ENCODE measurements at places on chromosomes 4 and X.

DNA sequence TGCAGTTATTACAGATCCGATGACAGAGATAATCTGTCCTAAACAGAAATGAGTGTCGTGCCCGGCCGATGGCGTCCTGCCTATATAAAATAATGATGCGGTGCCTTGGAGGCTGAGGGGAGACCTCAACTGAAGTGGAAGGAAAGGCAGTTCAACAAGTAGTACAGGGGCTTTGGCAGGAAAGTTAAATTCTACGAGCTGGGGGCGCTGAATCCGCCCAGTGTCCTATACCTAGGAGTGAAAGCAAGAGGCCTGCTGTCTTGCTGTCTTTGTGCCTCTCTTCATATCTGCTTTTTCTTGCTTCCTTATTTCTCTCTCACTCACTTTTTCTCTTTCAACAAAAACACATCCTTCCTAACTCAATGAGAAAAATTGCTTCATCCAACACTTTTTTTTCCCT lies 82.2 kb upstream of the PRPS2 start:
- no peak for DNase-seq

GRCh38 chr4:136383082-136383481 lies 1149.2 kb downstream of the PCDH18 start:
- DNase-seq = no peak

GRCh38 chr4:56757261-56757746 lies 64.2 kb downstream of the SPINK2 start:
- DNase-seq = no peak

- no peak for DNase-seq
Observed at GRCh38 chrX:136752796-136753195, 27.9 kb downstream of the ARHGEF6 start.

DNA sequence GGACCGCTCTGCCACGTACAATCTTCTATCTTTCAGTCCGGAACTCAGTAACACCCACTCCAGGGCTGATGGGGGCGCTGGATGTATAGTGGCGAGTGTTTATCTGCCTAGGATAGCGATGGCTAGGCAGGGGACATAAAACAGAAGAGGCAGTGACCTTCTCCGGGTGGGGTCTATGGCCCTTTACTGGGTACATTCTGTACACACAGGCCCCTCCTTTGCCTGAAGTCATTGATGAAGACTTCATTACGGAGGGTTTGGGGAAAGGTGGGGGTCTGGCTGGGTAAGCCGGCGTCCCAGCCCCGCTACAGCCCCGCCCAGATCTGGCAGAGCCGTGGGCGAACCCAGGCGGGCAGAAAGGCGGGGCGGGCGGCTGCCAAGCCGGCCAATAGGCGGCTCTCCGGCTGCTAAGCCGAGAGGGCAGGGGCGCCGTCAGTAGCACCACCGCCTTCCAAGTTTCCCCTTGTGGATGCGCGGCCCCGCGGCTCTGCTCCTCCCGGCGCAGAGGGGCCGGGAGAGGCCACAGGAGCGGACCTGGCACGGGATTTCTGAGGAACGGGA lies at the start of gene CHST7:
TSS of gene CHST7 (plus strand) at position 435 of the 561 bp plus-strand sequence. CDS start 167 bp downstream, outside the sequence.
- DNase-seq = peak; percentile 53

- no peak for DNase-seq
Observed at GRCh38 chr4:147787204-147787603, 55.3 kb downstream of the ARHGAP10 start.

DNA sequence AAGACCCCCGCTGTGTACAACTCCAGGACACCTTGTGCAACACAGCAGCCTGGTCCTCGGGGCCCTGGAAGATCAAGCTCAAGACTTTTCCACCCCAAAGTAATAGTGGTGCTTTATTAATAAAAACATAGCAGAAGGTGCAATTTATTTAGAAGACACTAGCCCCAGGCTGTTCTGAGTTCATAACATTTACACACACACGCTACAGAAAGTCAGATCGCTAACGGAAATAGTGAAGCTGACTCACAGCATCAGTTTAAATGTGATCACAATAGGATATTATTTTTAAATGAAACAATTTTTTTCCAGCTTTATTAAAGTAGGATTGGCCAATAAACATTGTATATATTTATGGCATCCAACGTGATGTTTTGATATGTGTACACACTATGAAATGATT lies 141.0 kb downstream of the STK32B start:
- no peak for DNase-seq

DNA sequence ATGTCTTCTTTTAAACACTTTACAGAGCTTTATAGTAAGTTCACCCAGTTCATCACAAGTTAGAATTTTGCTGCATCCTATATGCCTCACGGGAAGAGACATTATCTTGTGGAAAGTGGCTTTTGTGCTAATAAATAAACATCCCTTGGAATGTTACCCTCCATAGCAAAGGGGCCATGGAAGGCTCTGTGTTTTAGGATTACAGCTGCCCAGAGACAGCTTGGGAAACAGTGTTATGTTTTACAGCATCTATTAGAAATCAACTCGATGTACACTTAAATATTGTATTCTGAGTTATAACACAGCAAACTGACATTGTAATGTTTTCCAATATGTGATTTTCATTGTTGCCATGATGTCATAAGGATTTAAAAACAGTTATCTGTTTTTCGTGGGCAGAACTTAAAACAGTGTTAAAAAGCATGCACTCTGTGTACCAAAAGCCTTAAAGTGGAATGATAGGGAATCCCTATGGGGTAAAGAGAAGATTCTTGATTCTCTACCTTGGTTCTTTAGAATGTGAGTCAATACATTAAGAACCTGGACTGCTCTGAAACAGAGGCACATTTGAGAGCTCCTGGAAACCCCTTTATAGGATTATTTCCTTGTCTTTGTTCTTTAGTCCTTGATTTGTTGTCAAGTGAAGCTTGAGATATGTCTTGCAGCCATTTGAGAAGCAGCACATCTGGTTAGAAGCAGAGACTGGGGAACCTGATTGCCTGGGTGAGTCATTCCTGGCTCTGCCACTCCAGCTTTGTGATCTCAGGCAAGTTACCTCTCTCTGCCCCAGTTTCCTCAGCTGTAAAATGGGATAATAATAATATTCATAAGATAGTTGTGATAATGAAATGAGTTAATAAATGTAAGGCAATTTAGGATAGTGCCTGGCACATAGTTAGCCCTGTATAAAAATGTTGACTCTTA lies 41.6 kb downstream of the ARHGAP10 start:
- DNase-seq = no peak

GRCh38 chr4:26065833-26066232 lies 151.8 kb downstream of the SMIM20 start:
- no peak for DNase-seq

GRCh38 chr4:38236003-38236402 lies 275.8 kb downstream of the PTTG2 start:
- DNase-seq = no peak

- DNase-seq = peak; percentile 8
Observed at GRCh38 chr4:174318829-174319764, 35.4 kb downstream of the CEP44 start.

DNA sequence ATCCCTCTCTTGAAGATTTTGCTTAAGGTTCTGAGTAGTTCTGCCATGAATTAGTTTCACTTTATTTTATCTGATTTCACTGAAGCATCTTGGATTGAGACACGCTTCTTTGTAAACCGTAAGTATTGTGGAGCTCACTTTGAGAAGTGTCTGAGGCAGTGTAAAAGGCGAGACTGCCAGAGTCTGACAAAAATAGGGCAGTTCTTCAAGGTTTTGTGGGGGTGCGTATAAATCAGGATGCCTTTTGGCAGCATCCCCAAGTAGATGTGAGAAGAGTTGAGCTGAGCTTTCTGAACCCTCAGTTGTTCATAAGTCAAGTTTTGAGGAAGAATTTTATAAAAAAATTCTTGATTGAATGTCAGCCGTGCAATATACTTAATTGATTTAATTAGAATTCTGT lies 76.3 kb downstream of the RBPJ start:
- DNase-seq = no peak

- DNase-seq = peak; percentile 86
Observed at GRCh38 chrX:103831342-103831802, 685 bp downstream of the RAB9B start.

GRCh38 chr4:1797861-1798579 lies 4.9 kb downstream of the FGFR3 start:
- no peak for DNase-seq

- DNase-seq = no peak
Observed at GRCh38 chr4:153639833-153640802, 44.0 kb upstream of the TLR2 start.

- DNase-seq = no peak
Observed at GRCh38 chr4:95929448-95930064, 89.7 kb downstream of the PDHA2 start.

- DNase-seq = no peak
Observed at GRCh38 chrX:15512401-15512965, 11.9 kb downstream of the BMX start.

DNA sequence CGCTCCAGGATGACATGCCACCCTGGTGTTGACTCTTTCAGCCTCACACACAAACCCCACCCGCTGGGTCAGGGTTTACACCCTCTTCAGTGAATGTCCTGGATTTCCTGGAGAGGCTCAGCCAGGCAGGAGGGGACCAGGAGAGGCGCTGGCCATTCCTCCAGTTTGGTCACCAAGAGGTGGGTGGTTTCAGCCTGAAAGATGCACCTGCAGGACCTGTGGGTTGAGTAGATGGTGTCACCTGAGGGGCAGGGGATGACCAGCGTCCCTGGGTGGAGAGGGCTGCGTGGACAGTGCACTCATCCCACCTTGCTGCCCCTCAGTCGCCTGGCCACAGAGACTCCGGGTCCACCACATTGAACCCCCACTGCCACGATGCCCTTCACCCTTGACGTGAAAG lies 179.7 kb downstream of the ASMT start:
- no peak for DNase-seq

DNA sequence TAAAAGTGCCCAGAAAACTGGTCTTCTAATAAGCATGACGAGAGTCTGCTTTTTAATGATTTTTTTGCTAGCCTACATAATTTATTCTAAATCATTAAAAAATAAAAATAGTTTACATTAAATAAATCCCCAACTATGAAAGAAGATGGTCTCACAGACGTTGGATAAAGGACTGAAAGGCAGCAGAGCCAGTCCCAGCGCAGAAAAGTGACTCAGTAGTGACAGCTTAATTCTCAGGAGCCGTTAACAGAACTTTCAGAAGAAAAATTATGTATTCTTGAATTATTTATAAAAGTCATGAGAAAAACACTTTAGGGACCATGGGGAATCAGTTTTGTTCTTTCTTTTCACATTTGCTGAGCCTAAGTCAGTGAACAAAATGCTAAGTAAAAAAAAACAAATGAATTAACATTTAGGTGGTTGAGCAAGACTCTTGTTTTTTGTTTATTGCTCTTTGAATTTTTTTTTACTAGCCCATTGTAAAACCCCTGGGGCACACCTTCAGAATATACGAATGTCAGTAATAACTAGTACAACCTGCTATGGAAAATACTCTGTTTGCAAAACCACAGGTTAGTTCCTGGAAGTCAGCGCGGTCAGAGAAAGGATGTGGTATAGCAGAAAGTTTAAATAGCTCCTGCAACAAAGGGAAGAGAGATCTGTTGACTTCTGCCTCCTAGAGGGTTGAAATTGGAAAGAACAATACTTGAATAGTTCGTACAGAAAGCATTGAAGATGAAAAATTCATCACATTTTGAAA lies 50.4 kb upstream of the CCDC160 start:
- DNase-seq = no peak

- DNase-seq = no peak
Observed at GRCh38 chrX:77949840-77950239, 19.6 kb downstream of the PGAM4 start.

- DNase-seq = no peak
Observed at GRCh38 chr4:3285558-3286334, 7.1 kb upstream of the RGS12 start.

DNA sequence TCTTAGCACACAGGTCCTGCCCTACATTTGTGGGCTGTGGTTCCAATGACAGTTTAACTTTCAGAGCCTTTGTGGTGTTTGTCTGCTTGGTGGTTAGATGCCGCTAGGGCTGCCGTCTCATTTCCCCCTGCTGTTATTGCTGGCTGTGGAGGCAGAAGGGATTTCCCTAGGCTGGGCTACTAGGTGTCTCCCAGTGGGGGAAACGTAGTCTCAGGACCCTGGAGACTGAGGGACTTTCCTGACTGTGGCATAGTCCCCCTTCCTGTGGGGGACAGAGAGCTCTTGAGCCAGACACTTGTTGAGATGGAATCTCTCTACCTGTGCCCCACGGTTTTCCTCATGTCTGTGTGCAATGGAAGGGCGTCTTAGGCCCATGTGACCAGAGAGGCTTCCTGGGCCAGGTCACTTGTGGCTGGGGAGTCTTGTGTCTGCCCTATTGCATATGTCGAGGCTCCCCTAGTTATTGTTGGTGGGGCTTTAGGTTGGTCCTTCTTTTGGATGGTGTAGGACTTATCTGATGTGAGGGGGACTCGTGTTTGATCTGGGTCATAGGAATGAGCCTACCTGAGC lies 68.2 kb downstream of the ARHGAP10 start:
- DNase-seq = no peak
